ENCODE measurements at places on chromosomes 4 and X. TPM values are rescaled to one million over a fixed set of nuclear protein-coding genes. Genes with fewer than 3 reads are reported as not detected.

DNA sequence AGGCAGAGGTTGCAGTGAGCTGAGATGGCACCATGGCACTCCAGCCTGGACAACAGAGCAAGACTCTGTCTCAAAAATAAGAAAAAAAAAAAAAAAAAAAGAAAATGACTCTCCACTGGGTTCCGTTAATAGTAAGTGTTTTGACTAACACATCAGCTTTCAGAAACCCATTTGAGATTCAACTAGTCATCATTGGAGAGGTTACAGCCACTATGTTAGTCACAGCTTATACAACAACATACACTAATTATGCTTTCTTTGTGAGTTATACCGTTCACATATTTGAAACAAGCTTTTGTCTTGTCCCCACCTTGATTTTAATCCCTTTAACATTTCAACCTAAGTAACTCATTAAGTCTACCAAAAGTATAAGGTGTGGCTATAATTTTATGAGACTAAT, 48.2 kb downstream of the HADH start:
- peaks cover 3% of the 10 kb centered on the region for H3K36me3 ChIP-seq
- H3K27me3 ChIP-seq = no peaks in the 10 kb centered on the region
- no peak overlapping the region for H3K27ac ChIP-seq
- H3K4me1 ChIP-seq = no peaks in the 10 kb centered on the region
- H3K4me3 ChIP-seq = no peak overlapping the region

The ARMCX4 gene
- total RNA-seq = 15.4 TPM

DNA sequence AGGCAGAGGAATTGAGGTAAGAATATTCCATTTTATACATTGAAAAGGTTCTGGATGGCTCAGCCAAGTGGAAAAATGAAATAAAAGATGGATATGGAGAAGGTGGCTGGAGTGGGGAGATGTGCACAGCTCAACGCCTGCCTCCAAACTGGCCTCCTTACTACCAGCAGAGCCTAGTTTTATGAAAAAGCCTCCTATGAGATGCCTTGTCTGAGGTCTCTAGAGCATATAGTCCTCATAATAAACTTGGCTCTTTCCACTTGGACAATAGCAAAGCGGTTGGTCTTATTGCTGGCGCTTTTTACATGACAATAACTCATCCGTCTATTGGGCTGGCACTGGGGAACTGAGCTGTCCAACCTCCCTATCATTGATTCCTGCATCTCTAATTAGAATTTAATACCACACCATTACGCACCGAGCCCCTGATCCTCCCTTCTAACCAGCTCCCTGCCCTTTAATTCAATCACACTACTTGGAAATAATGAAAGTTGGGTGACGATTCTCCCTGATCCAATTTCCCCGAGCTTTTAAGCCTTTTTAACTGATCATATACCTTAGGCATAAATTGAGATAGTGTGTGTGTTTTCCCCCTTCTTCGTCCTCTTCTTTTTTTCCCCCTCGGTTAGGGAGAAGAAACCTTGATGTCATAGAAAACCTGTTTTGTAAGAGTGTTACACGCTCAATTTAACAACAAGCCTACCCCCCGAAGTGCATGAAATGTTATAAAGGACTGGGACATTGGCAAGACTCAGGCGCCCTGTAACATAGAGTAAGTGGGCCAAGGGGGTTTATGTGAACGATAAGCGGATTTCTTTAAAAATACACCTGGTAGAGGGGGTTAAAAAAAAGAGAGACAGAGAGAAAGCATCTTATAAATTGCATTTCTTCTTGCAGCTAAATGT, at the start of gene PHOX2B:
PHOX2B (minus strand) TSS at position 155 of the 905 bp plus-strand sequence; CDS start at position 40, 115 bp downstream.
- peak within 1 kb of the TSS; percentile 49 for H3K4me3 ChIP-seq
- peaks cover 100% of the 10 kb centered on the region for H3K27me3 ChIP-seq
- peak; percentile 47 for DNase-seq
- no peak within 1 kb of the TSS for H3K27ac ChIP-seq

GRCh38 chr4:73066928-73067327, 2.6 kb downstream of the COX18 start:
- no peaks in the 10 kb centered on the region for H3K4me1 ChIP-seq
- peaks cover 14% of the 10 kb centered on the region for H3K36me3 ChIP-seq
- no peak overlapping the region for H3K27ac ChIP-seq
- no peak for DNase-seq

DNA sequence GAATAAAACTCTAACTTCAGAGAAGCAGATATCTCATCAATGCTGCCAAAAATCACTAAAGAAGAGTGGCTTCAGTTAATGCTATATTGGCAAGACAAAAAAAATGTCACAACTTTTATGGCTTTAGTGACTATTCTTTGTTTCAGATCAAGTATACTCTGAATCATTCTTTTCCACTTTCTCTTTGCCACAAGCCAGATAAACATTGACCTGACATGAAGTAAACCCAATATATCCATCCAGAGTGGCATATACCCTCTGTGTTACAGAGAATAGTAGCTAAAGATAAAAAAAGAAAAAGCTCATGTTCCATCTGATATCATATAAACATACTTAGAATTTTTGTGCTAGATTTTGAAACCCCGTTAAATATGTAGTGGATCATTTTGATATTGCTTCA, 206.7 kb upstream of the CNKSR2 start:
- no peaks in the 10 kb centered on the region for H3K4me1 ChIP-seq
- H3K27ac ChIP-seq = no peak overlapping the region
- DNase-seq = no peak
- H3K4me3 ChIP-seq = no peak overlapping the region

The SLC25A53 gene
- 4.2 TPM for total RNA-seq

DNA sequence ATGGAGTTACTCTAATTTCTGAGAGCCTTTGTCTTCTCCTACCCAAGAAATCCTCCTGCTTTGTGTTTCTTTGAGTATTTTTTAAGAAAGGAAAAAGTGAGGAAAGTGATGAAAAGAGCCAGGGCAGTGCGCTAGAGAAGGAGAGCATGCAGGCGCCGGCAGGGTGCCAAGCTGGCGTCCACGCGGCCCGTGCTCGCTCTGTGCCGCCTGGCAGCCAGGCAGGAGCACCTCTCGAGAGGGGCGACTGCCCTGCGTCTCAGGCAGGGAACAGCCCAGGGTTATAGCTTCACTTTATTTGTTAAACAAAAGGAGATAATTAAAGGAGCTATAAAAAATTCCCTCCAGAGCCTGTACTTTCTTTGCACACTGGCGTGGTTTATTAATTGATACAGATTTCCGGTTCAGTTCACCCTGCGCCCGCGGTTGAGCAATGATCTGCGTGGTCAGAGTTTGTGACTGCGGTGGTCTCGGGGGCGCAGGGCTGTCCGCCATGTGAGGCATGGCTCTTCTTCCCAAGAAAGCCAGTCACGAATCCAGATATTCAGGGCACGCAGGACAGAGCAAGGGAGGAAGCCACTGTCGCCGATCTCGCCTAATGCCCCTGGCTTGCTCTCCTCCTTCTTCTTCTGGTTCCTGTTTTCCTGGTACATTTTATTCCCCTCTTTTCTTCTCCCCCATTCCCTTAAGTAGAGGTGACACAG, 110.8 kb upstream of the PAQR3 start:
- H3K27ac ChIP-seq = no peak overlapping the region
- H3K27me3 ChIP-seq = no peaks in the 10 kb centered on the region
- no peak for DNase-seq
- no peaks in the 10 kb centered on the region for H3K4me1 ChIP-seq
- H3K4me3 ChIP-seq = no peak overlapping the region

DNA sequence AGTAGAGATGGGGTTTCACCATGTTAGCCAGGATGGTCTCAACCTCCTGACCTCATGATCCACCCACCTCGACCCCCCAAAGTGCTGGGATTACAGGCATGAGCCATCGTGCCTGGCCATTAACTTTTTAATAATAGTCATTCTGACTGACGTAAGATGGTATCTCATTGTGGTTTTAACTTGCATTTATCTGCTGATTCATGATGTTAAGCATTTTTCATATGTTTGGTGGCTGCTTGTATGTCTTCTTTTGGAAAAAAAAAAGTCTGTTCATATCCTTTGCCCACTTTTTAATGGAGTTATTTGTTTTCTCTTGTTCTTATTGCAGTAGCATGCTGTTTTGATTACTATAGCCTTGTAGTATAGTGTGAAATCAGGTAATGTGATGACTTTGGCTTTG, 45.8 kb downstream of the ANXA10 start:
- H3K4me1 ChIP-seq = no peaks in the 10 kb centered on the region
- H3K27ac ChIP-seq = no peak overlapping the region
- DNase-seq = no peak
- H3K4me3 ChIP-seq = no peak overlapping the region
- no peaks in the 10 kb centered on the region for H3K27me3 ChIP-seq

GRCh38 chrX:54415534-54416350, 24.5 kb upstream of the TSR2 start:
- H3K27ac ChIP-seq = no peak overlapping the region
- H3K4me3 ChIP-seq = no peak overlapping the region
- H3K4me1 ChIP-seq = peaks cover 6% of the 10 kb centered on the region
- H3K27me3 ChIP-seq = no peaks in the 10 kb centered on the region
- DNase-seq = no peak
- no peaks in the 10 kb centered on the region for H3K36me3 ChIP-seq

DNA sequence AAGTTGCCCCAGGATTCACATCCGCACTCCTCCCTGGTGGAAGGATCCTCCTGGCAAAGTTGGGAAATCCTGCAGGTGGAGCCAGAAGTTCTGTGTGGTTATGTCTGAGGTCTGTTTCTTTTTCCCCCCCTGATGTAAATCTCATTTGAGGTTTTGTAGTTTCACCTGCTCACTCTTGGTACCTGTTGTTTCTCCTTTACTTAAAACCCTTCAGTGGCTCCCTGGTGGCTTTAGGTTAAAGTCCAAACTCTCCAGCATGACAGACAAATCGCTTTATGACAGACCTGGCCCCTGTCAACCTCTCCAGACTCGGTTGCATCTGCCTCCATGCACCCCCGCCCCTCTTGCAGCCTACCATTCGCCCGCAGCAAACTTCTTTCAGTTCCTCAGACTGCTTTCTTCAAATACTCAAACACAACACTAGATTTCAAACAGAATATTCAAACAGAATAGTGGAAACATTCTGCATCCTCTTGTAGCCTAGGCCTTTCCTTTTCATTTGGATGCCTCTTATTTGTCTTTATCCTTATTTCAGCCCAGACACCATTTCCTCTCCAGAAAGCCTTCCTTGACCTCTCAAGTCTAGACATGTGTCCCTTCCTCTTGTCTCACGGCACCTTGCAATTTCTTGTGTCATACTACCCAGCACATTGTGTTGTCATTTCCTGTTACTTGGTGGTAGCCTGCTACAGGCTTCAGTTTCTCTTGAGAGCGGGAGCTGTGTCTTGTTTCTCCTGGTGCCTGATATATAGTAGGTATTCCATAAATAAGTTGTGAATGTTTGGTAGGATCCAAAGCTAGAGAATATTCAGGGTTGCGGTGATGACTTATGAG, 24.8 kb downstream of the IL13RA1 start:
- H3K4me1 ChIP-seq = no peaks in the 10 kb centered on the region
- H3K4me3 ChIP-seq = no peak overlapping the region
- no peak for DNase-seq
- H3K27ac ChIP-seq = no peak overlapping the region

The MAGEA2 gene
- total RNA-seq = not detected

The GC gene
- 0.34 TPM for total RNA-seq

- H3K27ac ChIP-seq = no peak overlapping the region
- H3K36me3 ChIP-seq = no peaks in the 10 kb centered on the region
- no peaks in the 10 kb centered on the region for H3K4me1 ChIP-seq
- no peaks in the 10 kb centered on the region for H3K27me3 ChIP-seq
- H3K4me3 ChIP-seq = no peak overlapping the region
Measured at GRCh38 chrX:149908308-149908707, 21.1 kb upstream of the HSFX4 start.

GRCh38 chr4:112552668-112553067, 36.7 kb upstream of the NEUROG2 start:
- no peaks in the 10 kb centered on the region for H3K27me3 ChIP-seq
- DNase-seq = no peak
- no peak overlapping the region for H3K27ac ChIP-seq
- peaks cover 4% of the 10 kb centered on the region for H3K36me3 ChIP-seq

The KLF8 gene
- 9.8 TPM for total RNA-seq

DNA sequence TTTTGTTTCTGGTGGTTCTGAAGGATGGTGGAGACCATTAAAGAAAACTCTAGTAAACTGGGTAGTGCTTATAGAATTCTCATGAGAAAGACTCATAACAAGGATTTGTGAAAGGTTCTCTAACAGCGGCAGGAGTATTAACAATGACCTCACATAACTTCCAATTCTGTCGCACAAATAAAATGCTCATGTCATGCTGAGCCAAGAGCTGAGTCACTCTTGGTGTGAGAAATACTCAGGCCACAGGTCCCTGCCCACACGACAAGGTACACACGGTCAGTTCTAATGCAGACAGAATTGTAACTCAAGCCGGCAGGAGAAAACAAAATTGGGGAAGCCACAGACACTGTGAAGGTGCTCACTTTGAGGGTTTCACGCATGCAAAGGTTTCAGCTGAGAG, 34.4 kb upstream of the C4orf50 start:
- no peaks in the 10 kb centered on the region for H3K36me3 ChIP-seq
- DNase-seq = no peak
- H3K4me1 ChIP-seq = no peaks in the 10 kb centered on the region
- no peaks in the 10 kb centered on the region for H3K27me3 ChIP-seq
- H3K27ac ChIP-seq = no peak overlapping the region

The PHOX2B gene
- not detected for total RNA-seq

The SMR3B gene
- not detected for total RNA-seq

DNA sequence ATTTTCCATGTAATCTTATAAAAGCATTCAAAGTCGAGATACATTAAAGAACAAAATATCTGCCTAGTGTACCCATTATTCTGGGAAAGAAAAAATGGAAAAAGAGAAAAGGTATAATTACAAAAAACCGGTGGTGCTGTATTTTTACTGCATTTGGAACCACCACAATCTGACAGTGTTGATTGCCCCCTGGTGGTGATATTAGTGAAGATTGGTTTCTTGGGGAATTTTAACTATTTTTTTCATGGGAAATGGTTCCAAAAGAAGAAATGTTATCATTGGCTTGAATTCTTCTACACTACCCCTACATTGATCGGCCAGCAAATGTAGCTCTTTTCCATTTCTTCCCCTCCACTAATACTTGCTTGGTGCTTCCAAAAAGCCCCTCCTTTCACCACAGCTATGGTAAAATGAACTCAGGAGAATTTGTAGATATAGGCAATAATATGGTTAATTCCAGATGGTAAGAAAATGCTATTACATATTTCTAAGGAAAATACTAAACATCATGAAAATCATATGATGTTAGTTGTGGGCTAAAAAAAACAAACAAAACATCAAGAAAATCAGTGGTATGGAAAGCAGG, 50.0 kb downstream of the COX18 start:
- no peaks in the 10 kb centered on the region for H3K36me3 ChIP-seq
- H3K4me1 ChIP-seq = no peaks in the 10 kb centered on the region
- no peak for DNase-seq
- H3K4me3 ChIP-seq = no peak overlapping the region

GRCh38 chrX:3963980-3964379, 250.5 kb upstream of the PRKX start:
- H3K4me1 ChIP-seq = peaks cover 1% of the 10 kb centered on the region
- no peak overlapping the region for H3K4me3 ChIP-seq
- DNase-seq = no peak
- H3K36me3 ChIP-seq = no peaks in the 10 kb centered on the region
- H3K27me3 ChIP-seq = no peaks in the 10 kb centered on the region

GRCh38 chr4:89492581-89493071, 185.0 kb upstream of the GPRIN3 start:
- DNase-seq = no peak
- H3K27ac ChIP-seq = no peak overlapping the region
- H3K4me3 ChIP-seq = no peak overlapping the region
- peaks cover 2% of the 10 kb centered on the region for H3K4me1 ChIP-seq
- H3K27me3 ChIP-seq = no peaks in the 10 kb centered on the region
